ENCODE measurements at places on chromosomes 4 and X. TPM values are rescaled to one million over a fixed set of nuclear protein-coding genes. Genes with fewer than 3 reads are reported as not detected.

The SPANXN4 gene
- total RNA-seq = not detected

The UGT2B7 gene
- total RNA-seq = not detected

The EMCN gene
- total RNA-seq = not detected

- no peak overlapping the region for H3K4me3 ChIP-seq
- no peak overlapping the region for H3K27ac ChIP-seq
- no peak for DNase-seq
- peaks cover 7% of the 10 kb centered on the region for H3K36me3 ChIP-seq
These were observed 117.9 kb downstream of the SH3KBP1 start for GRCh38 chrX:19769467-19769866.

- no peaks in the 10 kb centered on the region for H3K36me3 ChIP-seq
- H3K27me3 ChIP-seq = no peaks in the 10 kb centered on the region
- no peak overlapping the region for H3K27ac ChIP-seq
These were observed 134.8 kb downstream of the HS3ST1 start for GRCh38 chr4:11293866-11294265.

DNA sequence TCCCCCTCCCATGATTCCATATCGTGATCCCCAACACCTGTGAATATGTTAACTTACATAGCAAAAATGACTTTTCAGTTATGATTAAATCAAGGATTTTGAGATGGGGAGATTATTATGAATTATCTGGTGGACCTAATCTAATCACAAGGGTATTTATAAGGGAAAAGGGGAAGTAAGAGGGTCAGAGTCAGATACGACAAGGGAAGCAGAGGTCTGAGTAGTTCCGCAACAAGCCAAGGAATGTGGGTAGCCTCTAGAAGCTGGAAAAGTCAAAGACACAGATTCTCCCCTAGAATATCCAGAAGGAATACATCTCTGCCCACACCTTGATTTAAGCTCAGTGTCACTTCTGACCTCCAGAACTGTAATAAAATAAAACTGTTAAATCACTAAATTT, 1.0 kb upstream of the IL13RA1 start:
- no peak overlapping the region for H3K4me3 ChIP-seq
- no peaks in the 10 kb centered on the region for H3K36me3 ChIP-seq
- peaks cover 25% of the 10 kb centered on the region for H3K27me3 ChIP-seq

- DNase-seq = no peak
- no peak overlapping the region for H3K27ac ChIP-seq
- no peaks in the 10 kb centered on the region for H3K36me3 ChIP-seq
These were observed 10.3 kb downstream of the XPNPEP2 start for GRCh38 chrX:129749069-129749468.

DNA sequence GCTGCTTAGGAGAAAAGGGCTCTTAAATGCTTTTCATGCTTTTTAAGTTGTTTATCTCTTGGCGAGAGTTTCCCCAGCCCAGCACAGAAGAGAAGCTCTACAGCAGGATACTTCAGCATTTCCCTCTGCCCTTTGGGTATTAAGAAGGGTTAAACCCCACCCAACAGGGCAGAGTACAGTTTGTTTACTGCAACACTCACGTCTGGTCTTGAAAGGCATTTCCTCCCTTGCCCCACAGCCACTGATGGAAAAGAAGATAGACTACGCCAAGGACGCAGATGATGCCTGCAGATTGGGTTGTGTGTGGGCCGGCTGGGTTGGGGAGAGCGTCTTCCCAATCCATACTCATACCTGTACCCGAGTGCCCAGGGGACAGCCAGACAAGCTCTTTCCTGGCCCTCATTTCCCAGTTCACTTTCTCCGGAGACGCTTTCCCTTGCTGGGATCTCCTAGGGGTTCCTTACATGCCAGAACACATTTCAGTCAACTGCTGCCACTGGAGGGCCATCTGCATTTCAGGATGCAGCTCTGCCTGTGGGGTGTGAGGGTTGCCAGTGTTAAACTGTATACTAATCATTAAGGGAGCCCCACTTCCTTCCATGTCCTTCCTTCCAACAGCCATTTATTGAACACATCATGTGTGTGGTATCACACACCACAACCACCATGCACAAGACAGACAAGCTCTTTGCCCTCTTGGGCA, 96.5 kb upstream of the DHX15 start:
- H3K36me3 ChIP-seq = peaks cover 2% of the 10 kb centered on the region
- DNase-seq = no peak
- H3K4me3 ChIP-seq = no peak overlapping the region
- H3K27me3 ChIP-seq = peaks cover 23% of the 10 kb centered on the region
- H3K27ac ChIP-seq = no peak overlapping the region
- peaks cover 3% of the 10 kb centered on the region for H3K4me1 ChIP-seq

DNA sequence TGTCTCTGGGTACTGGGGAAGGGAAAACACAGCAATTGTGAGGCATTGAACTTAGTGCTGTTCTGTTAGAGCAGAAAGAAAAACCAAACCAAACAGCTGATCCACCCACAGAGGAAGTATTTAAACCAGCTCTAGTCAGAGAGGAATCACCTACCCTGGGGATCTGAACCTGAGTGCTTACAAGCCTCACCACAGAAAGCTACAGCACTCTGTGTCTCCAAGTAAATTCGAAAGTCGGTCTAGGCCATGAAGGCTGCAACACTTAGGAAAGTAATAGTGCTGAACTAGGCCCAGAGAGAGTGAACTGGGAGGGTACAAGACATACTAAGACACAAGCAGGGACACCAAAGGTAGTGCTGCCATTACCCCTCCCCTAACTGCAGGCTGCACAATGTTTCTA, 142.2 kb upstream of the CXorf51A start:
- H3K36me3 ChIP-seq = no peaks in the 10 kb centered on the region
- no peak overlapping the region for H3K27ac ChIP-seq
- H3K4me3 ChIP-seq = no peak overlapping the region

DNA sequence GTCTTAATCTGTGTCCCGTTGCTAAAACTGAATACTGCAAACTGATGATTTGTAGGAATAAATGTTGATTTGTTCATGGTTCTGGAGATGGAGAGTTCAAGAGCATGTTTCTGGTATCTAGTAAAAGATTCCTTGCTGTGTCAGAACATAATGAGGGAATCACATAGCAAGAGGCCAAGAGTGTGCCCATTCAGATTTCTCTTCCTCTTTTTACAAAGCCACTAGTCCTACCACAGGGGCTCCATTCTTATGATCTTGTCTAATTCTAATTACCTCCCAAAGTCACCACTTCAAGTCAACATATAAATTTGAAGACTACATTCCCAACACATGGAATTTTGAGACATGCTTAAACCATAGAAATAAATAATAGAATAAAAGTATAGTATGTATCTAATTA, 608.8 kb upstream of the EPHA5 start:
- no peak for DNase-seq
- no peak overlapping the region for H3K27ac ChIP-seq
- no peaks in the 10 kb centered on the region for H3K36me3 ChIP-seq
- H3K4me1 ChIP-seq = no peaks in the 10 kb centered on the region

GRCh38 chr4:24137671-24138601, 248.1 kb upstream of the PPARGC1A start:
- DNase-seq = no peak
- no peaks in the 10 kb centered on the region for H3K36me3 ChIP-seq
- no peak overlapping the region for H3K27ac ChIP-seq
- H3K4me3 ChIP-seq = no peak overlapping the region
- peaks cover 2% of the 10 kb centered on the region for H3K27me3 ChIP-seq
- H3K4me1 ChIP-seq = no peaks in the 10 kb centered on the region

GRCh38 chrX:107135049-107135964, 16.7 kb upstream of the RBM41 start:
- DNase-seq = peak; percentile 0
- no peak overlapping the region for H3K27ac ChIP-seq
- peaks cover 13% of the 10 kb centered on the region for H3K4me1 ChIP-seq
- no peaks in the 10 kb centered on the region for H3K36me3 ChIP-seq
- H3K4me3 ChIP-seq = no peak overlapping the region
- no peaks in the 10 kb centered on the region for H3K27me3 ChIP-seq

- H3K36me3 ChIP-seq = peaks cover 4% of the 10 kb centered on the region
- DNase-seq = no peak
- H3K27ac ChIP-seq = peak overlapping the region; percentile 48
- no peaks in the 10 kb centered on the region for H3K27me3 ChIP-seq
These were observed 166.1 kb upstream of the KLF8 start for GRCh38 chrX:56066016-56066415.
